Stimulated activated CD4-positive, alpha-beta T cell treated with anti-CD3 and anti-CD28 coated beads, Interleukin-12 subunit alpha, Interleukin-12 subunit beta, amount 100 ng/mL, for 4 hours (primary cell): ENCODE measurements at places on chromosomes 12 and 14.

- DNase-seq: no peak
These were observed 3.4 kb downstream of the SLC22A17 start for GRCh38 chr14:23349156-23349845.

GRCh38 chr14:69941768-69942742 is 62.8 kb downstream of the SMOC1 start:
- DNase-seq: no peak

- DNase-seq: no peak
These were observed 2.3 kb downstream of the ZNF410 start for GRCh38 chr14:73888971-73889370.

DNA sequence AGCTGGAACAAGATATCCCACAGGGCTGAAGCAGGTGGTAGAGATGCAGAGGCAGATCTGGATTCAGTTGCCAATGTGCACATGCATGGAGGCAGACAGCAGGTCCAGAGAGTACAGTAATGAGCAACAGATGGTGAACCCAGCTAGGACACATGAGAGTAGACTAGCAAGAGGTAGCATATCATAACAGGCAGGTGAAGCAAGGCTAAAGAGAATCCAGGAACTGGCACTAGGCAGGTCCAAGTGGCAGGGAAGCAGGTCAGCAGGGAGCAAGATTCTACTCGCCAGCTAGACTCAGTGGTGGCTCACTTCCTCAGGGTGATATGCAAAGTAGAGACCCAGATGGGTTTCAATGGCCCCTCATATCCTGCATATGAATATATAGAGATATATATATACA is 15.3 kb upstream of the MYF6 start:
- DNase-seq: no peak

- no peak for DNase-seq
These were observed 122.2 kb upstream of the IGF1 start for GRCh38 chr12:102602521-102602920.

DNA sequence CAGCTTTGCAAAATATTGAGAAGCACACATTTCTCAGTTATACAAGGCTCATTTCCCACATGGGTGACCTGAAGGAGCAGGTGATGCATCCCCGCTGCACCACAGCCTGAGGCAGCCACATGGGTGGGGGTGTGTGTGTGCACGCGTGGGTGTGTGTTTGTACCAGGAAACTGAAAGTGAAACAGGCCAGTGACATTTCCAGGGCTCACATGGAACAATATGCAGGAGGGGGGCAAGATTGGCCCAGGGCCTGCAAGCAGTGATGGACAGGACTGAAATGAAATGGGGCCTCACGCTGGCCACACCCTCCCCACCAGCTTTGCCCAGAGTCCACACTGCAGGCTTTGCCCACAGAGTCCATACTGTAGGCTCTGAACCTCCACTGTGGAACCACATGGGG is 154.2 kb upstream of the PARP11 start:
- DNase-seq: peak; percentile 53

GRCh38 chr14:103960457-103961055 is 18.2 kb upstream of the RD3L start:
- no peak for DNase-seq

DNA sequence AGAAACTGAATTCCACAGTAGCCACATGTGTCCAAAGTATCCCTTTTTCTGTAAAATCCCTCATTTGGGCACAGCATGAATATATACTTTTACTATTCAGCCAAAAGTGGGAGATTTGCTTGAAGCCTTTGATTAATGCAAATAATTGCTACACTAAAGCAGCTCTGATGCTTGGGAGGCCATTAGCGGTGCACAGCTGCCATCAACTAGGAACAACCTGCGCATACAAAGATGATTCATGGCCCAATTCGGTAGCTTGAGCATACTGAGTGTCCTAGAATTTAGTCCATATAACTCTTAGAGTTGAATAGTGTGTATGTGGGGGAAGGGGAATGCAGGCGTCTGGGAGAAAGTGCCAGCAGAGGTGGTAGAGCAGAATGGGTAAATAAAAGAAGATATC is 277.0 kb upstream of the RMST start:
- no peak for DNase-seq

DNA sequence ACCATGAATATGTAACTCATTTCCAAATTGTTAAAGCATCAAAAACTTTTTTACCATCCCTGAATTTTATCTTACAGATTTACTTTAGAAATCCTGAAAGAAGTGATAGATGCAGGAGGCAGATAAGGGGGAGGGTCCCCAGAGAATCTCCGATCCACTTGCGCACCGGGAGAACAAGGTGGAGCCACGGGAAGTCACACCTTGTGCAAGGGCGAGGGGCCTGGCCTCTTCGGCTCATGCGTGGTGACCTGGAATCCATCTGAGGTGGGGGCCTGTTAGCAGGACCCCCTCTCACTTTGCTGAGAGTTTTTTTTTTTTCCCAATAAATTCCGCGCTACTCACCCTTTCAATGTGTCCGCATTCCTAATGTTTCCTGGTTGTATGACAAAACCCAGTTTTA is 80.2 kb upstream of the CDKN3 start:
- DNase-seq: no peak

GRCh38 chr14:99348816-99349614 is 77.0 kb upstream of the BCL11B start:
- DNase-seq: no peak

DNA sequence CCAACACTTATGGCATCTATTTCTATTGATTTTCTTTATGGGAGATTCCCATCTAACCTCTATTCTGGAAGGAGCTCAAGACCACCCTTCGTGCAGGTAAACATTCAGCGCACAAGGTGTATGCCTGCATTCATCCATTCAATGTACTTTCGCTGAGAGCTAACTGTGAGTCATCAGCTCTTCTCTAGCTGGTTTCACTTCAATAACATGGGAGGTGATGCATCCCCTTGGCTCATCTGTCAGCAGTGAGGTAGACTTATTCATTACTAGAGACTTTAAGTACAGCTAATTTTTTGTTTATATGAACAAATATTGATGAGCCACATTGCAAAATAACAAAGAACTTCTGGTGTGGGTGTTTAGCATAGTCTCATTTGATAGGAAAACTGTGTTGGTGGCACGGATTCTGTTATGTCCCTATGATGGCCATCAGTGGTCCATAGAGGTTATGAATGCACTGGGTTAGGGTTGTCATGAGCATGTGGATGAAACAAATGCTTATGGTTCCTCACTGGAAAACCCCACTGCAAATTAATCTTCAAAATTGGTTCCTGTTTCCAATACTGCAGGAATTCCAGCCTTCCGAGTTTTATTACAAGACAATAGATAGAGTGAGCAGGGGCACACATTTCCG is 1151.0 kb downstream of the BCL11B start:
- no peak for DNase-seq

- DNase-seq: no peak
These were observed 1.7 kb upstream of the SELPLG start for GRCh38 chr12:108635201-108635996.

DNA sequence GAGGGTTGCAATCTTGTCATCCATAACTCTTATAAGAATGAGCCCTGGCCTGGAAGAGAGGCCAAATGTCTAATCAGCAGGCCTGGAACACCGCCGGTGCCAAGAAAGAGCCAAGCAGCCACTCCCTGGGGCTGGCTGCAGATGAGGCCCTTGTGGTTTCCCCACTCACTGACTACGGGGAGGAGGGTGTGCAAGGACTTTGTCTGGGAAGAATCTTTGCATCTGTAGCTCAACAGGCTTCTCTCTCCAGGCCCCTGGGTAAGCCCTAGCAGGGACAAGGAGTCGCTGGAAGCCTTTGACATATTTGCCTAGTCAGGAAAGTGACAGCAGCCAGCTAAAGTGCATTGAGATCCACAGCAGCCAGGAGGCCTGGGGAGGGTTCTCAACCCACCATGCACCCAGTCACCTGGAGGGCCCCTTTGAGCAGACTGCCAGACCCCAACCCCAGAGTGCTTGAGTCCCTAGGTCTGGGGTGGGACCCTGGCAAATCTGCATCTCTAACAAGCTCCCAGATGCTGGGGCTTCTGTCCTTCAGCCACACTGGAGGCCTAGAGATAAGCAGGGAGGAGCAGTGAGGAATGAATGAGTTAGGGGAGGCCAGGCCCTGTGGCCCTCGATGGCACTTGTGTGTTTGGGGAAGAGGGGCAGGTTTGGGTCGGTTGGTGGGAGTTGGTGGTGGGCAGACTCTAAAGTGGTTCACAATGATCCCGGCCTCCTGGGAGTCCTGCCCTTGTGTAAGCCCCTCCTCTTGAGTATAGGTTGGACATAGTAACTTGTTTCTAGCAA is 13.9 kb upstream of the LRTM2 start:
- DNase-seq: no peak

DNA sequence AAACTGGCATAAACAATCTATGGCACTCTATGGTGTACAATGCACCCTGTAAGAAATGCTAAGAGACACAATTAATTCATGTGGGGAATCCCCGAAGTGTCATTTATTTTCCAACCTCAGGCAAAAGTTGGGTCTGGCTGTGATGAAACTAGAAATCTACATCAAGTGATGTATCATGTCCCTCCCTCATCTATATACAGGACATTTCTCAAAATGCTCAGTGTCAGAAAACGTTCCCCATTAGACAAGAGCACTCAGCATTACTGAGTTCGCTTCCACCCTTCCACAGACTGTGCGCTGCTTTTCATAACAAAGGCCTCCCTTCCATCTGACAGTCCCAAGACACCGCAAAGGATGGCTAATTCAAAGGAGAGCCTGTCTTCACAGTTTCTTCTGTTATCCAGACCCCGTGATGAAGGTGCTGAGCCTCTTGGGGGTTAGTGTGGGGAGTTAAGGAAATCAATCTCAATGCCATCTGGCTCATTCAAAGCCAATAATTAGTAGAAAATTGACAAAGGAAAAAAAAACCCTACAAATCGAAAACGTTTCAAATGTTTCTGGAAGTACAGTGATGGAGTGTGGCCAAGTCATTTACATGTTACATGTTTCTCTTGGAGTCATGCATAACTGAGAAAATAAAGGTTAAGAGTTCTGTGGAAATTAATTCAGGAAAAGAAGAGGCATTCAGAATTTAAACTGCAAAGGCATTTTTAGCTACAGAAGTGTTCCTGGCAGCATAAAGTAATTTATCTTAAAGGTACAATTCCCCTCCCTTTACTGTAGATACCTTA is 7.5 kb downstream of the CCDC88C start:
- no peak for DNase-seq

DNA sequence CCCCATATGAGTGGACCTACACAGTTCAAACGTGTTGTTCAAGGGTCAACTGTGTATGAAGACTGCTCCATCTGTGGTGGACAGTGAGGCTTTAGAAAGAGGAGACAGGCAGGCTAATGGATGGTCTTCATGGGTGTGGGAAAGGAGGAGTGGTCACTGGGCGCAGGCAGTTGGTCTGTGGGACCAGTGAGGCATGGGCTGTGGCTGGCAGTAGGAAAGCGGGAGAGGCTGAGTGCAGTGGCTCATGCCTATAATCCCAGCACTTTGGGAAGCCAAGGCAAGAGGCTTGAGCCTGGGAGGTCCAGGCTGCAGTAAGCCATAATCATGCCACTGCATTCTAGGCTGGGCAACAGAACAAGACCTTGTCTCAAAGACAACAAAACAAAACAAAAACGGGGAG is 2.0 kb upstream of the NR4A1 start:
- no peak for DNase-seq

DNA sequence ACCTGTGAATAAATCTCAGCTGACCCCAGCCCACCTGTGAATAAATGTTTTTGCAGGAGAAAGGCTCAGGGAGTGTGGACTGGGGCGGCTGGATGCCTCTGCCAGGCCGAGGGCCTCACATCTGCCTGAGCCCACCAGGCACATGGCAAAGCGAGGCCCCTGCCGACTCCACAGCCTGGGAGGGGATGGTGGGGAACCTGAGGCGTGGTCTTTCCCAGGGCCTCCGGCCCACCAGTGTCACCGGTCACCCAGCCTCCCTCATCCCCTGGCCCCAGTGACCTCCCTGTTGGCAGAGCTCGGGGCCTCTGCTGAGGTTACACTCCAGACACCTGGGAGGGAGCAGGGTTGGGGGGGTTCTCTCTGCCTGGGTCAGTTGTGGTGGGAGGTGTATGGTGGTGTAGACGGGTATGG is 8.2 kb downstream of the NOC4L start:
- DNase-seq: no peak

DNA sequence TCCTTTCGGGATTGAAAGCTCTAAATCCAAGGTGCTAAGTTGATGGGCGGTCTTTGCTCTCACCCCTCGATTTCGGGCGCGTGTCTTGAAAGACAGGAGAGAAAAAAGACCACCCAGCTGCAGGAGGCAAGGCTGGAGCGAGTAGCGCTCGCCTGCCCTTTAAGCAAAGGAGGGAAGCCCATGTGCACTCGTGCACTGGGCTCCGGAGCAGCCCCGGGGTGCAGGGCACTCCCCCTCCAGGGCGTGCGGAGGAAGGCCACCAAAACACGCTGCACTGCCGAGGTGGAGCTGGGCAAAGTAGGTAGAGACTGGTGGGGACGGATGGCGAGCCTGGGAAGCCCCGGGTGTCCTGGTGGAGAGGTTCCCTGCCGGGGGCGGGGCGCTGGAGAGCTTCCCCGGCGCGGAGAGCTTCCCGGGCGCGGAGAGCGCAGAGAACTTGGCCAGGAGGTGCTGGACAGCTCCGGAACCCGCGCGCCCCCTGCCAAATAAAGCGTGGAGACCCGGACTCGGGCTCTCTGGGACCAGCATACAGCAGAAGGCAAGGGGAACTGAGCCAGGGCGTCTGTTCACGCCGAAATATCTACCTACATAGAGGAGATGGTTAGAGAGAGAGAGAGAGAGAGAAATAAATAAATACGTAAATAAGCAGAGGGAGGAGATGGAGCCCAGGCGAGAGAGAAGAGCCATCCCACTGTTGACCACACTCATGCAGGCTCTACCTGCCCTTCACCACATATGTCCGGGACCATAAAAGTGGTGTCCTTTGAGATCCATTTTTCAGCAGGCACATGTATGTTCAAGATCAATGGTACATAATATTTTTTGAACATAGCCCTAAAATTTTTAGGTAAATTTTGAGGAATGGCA is 662 bp upstream of the NELL2 start:
- DNase-seq: peak; percentile 36

DNA sequence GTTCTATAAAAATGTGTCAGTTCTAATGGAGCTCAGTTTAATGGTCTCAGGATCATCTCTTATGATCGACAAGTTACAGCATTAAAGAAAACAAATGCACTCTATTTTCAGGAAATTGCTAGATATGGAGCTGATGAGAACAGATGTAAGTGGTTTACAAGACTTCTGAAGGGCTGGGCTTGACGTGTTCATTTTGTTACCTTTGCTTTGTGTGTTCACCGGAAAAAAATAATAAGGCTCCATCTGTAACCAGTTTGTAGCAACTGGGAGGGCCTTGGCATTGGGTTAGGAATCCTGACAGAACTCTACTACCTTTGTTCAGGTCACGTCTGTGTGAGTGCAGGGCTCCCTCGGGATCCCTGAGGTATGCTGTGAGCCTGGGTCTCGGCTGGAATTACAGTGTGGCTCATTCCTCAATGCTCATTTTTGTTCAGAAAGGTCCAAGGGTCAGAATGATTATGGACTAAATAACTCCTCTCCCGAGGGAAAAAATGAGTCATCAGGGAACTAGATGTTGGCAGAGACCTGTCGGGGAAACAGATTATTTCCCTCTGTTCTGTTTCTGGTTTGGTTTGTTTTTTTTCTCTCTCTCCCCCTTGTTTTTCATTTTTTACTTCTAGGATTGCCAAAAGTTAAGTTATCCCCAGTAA is 158.0 kb downstream of the SLC5A8 start:
- no peak for DNase-seq

GRCh38 chr12:30850684-30851083 is 75.9 kb upstream of the TSPAN11 start:
- no peak for DNase-seq
